ENCODE measurements at places on chromosomes 5 and 9. TPM values are rescaled to one million over a fixed set of nuclear protein-coding genes. Genes with fewer than 3 reads are reported as not detected.

ISL1 gene
- total RNA-seq: 4.6 TPM

GRCh38 chr9:111423389-111423788, 60.8 kb downstream of the ECPAS start:
- DNase-seq: no peak

ROR2 gene
- total RNA-seq: 1.5 TPM

DNA sequence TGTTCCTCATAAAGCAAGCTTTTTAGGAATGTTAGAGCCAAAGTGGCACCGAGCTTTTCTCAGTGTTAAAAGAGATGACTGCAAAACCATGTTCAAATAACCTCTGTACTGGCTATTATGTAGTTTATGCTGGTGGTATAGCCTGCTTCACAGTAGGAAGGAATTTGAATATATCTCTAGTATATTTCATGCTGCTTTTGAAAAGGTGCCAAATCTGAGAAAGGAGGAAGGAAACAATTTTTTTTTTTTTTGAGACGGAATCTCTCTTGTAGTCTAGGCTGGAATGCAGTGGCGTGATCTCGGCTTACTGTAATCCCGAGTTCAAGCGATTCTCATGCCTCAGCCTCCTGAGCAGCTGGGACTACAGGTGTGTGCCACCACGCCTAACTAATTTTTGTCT, 13.5 kb downstream of the CREBRF start:
- DNase-seq: no peak

- DNase-seq: no peak
Measured at GRCh38 chr5:134449167-134449566, 37.5 kb upstream of the CDKN2AIPNL start.
